PC-9 (cell line): ENCODE measurements at places on chromosomes 2 and 18. TPM values are rescaled to one million over a fixed set of nuclear protein-coding genes. Genes with fewer than 3 reads are reported as not detected.

- peak; percentile 55 for DNase-seq
Measured at GRCh38 chr2:88059979-88060906, 4.7 kb upstream of the KRCC1 start.

DNA sequence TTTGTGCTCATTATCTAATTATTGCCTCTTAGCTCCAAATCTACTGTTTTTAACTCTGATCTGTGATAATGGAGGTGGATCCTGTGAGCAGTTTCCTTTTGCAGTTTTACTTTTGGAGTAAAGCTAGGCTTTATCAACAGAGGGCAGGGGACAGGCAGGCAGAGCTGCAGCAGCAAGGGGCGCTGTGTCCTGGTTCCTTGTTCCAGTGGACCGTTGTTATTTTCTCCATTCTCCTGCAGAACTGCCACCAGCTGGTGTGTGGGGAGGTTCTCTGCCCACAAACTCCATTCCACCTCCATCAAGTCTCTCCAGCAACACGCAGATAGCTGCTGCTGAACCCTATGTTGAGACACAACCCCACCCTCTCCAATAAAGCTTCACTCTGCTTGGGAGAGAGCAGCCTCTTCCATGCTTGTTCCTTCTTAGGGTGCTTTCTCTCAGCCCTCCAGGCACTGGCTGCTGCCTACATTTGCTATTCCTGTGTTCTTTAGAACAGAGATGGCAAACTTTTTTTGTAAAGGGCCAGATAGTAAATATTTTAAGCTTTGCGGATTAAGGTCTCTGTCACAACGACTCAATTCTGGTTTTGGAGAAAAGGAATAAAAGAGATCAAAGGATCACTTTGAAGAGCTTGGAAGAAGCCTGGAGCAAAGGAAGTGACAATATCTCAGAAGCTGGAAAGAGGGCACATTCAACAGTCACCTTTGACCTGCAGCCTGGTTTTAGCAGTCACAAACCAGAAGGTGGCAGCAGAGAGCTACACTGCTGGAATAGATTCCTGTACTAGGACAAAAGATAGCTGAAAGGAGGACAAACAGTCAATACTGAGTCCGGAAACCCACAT is 208.8 kb downstream of the CCDC178 start:
- peak; percentile 31 for DNase-seq

DNA sequence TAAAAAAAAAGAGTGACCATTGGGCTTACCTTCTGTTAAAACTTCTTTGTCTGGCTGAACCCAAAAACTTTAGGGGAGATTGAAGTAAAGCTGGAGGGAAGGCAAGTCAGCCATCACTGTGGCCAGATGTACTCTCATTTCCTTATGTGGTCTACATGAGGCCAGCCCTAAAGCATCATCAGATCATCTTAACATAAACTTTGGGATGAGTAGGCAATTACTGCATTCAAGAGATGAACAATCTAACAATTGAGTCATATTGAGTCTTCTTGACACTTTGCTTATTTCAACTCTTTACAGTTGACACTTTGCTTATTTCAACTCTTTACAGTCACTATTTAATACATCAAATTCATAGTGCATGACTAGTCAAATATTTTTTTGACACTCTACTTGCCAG is 155.6 kb downstream of the QPCT start:
- DNase-seq = no peak

- DNase-seq = no peak
Measured at GRCh38 chr2:26330604-26331003, 15.3 kb upstream of the SELENOI start.

DNA sequence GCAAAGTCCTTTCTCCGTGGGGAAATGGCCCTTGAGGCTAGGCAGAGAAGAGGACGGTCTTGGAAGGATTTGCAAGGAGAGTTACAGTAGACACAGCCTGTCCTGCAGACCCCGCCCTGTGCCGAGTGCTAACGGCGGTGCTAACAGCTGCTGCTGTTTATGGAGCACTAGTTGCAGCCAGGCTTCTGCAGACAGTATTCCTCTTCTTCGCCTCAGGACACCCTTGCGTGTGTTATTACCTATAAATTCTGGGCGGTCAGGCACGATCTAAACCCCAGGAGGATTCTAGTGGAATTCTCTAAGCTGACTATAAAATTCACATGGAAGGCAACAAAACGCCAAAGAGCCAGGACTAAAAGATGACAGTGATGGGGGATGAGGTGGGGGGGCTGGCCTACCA is 139.8 kb downstream of the GLI2 start:
- DNase-seq = no peak

GRCh38 chr2:180227461-180227860 is 220.4 kb upstream of the CWC22 start:
- no peak for DNase-seq

DNA sequence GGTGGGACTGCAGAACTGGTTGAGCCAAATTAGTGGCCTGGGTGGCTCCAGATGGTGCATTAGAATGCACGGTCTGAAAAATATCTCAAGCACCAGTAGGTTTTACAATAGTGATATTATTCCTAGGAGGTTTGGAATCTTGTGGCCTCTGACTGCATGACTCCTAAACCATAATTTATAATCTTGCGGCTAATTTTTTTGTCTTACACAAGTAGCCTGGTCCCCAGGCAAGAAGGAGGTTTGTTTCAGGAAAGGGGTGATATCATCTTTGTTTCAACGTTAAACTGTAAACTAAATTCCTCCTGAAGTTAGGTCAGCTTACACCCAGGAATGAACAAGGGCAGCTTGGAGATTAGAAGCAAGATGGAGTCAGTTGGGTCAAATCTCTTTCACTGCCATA is 98.9 kb upstream of the ARL4C start:
- DNase-seq = no peak

DNA sequence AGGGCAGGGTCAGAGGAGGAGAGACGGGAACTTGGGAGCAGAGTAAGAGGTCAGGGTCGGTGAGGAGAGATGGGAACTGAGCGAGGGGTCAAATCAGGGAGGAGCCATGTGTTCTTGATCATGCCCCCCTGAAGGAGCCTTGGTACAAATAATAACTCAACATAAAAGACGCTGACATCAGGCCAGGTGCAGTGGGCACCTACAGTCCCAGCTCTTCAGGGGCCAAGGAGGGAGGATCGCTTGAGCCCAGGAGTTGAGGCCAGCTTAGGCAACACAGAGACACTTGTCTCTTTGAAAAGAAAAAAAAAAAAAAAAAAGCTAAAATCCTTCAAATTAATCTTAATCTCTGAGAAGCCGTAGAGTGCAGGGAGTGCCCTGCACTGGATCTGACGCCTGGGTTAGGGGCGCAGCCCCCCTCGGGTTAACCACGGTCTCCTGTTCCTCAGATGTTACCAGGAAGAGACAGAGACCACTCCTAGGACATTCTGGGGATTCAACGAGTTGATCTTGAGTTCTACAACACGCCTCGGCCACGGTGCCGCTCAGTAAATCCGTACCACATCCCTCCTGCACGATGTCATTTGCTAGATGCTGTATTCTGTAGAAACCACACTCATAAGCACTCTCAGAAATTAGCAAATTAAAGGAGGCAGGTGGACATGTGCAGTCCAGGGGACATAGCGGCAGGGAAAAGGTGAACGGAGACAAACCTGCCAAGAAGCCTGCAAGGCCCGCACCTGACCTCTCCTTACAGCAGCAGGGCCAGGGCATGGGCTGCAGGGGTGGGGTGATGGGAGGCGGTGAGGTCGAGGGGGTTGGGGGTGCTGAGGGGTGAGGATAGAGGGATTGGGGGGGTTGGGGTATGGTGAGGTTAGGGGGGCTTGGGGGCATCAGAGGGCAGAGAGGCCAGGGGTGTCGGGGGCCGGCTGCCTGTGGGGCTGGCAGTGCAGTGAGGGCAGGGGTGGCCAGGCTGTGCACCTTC is 29.2 kb downstream of the SLC66A2 start:
- no peak for DNase-seq

- DNase-seq = no peak
Measured at GRCh38 chr2:168363347-168364092, 92.6 kb upstream of the CERS6 start.

- no peak for DNase-seq
Measured at GRCh38 chr18:3935305-3935704, 485.3 kb downstream of the TGIF1 start.

DNA sequence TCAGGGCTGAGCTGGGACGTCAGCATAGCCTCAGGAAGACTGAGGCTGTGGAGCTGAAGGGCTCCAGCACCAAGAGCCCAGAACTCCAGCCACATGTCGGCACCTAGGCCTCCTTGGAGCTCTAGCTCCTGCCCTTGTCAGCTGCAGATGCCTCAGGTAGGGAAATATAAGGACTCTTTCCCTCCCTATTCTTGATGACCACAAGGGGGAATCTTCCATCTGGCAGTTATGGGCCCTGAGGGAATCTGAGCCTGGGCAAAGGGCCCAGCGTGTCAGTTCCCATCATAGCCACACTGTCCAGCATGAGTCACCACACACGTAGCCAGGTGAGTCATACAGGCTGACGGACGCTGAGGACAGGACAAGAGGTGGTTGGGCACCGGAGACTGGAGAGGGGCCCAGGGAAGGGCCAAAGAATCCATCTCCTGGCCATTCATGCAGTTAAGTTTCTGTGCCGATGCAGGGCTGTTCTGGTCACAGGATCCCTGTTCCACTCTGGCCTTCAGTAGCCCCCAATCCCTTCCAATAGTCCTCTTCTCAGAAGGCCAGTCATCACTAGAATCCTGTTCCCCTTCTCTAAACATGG is 1.8 kb downstream of the MPV17 start:
- peak; percentile 94 for DNase-seq

DNA sequence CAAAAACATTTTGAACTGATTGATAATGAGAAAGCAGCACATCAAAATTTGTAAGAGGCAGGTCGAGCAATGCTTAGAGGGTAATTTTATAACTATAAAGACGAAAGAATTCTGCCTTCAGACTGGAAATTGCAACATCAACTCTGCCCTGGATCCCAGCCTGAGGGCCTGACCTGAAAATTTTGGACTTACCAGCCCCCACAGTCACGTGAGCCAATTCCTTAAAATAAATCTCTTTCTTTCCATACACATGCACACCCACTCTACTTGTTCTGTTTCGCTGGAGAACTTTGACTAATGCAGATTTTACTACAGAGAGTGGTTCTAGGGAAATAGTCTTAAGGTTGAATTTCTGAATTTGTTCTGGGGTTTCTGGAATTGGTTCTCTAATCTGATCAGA is 14.6 kb upstream of the ACOXL start:
- DNase-seq = no peak

DNA sequence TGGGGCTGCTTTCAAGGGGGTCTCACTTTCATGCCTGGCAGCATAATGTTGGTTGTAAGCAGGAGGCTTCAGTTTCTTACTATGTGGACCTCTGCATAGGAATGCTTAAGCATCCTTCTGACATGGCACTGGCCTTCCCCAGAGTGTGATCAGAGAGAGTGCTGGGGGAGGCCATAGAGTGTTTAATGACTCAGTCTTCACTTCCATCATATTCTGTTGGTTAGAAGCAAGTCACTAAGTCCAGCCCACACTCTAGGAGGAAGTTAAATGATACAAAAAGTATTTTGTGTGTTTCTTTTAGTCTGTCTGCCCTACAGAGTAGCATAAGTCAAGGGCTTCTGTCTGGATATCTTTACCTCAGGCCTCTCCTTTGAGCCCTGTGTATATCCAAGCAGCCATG is 64.9 kb downstream of the GALNT1 start:
- no peak for DNase-seq

DNA sequence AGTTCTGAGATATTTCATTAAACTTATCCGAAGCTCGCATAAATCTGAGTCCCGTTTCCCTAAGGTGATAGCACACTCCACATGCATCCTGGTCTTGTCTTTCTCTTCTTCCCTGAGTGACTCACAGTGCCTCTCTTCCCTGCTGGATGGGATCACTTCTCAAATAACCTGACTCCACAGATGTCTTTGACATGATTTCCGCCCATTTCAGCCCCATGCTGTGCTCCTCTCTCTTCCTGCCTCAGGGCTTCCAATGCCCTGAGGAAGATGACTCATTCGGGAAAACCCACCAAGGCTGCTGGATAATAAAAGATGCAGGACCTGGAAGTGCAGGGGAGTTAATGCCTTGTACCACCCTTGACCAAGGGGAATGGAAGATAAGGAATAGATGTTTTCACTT is 441.7 kb upstream of the SOX11 start:
- no peak for DNase-seq

GRCh38 chr2:84942964-84943421 is 28.0 kb upstream of the KCMF1 start:
- no peak for DNase-seq

GRCh38 chr2:102708847-102709559 is 52.8 kb upstream of the TMEM182 start:
- DNase-seq = peak; percentile 60

GRCh38 chr18:13011719-13012118 is 20.6 kb downstream of the CEP192 start:
- no peak for DNase-seq

- DNase-seq = no peak
Measured at GRCh38 chr2:145041706-145042105, 521.8 kb upstream of the ZEB2 start.

DNA sequence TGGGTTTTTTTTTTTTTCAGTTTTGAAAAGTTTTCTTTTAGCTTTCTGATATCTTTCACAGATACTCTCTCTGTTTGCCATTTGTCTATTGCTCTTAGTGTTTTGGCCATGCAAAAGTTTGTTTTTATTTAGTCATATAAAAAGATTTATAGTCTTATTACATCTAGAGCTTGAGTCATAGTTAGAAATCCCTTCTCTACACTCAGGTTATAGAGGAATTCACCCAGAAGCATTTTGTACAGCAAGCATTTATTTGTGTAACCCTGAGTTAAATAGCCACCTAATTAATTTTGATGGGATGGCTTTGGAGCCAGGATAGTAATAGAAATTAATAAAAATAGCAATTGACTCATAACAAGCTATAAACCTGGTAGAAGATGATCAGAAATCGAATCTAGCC is 35.6 kb downstream of the ACTR2 start:
- DNase-seq = no peak

GRCh38 chr2:197869041-197869440 is 64.6 kb downstream of the PLCL1 start:
- no peak for DNase-seq

GRCh38 chr2:170836027-170836426 is 19.3 kb downstream of the GAD1 start:
- DNase-seq = no peak

DNA sequence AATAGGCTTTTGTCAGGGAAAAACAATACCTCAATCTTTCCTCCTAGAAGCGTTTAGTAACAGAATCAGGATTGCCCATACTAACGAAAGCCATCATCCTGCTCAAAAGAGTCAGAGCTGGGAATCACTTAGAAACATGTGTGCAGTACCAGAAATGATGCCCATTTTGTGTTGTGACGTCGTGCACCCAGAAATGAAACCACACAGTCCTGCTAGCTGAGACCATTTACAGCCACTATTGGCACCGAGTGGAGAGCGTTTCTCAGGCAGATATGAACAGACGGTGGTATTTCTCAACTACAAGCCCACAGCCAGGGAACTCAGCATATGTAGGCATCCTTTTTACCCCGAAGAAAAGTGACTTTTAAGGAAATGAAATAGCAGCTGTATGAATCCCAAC is 284.3 kb upstream of the LRATD1 start:
- DNase-seq = no peak

The BOLL gene
- total RNA-seq = not detected in 2 replicates

The SALL3 gene
- not detected in 2 replicates for total RNA-seq

The RNF144A gene
- total RNA-seq = 0.94 and 1.1 TPM in 2 replicates

The OTOF gene
- total RNA-seq = not detected in 2 replicates

The AQP4 gene
- not detected in 2 replicates for total RNA-seq

The TNFAIP6 gene
- total RNA-seq = not detected in 2 replicates

The VSNL1 gene
- not detected in 2 replicates for total RNA-seq

The CFAP210 gene
- total RNA-seq = 0.96 TPM in 1 of 2 replicates, not detected in the other

The KHK gene
- total RNA-seq = 4.4 and 10.4 TPM in 2 replicates

The CHST9 gene
- 0.07 TPM in 1 of 2 replicates, not detected in the other for total RNA-seq

The TFPI gene
- total RNA-seq = 35.5 and 65.7 TPM in 2 replicates

The CERS6 gene
- total RNA-seq = 7.5 and 8.3 TPM in 2 replicates
